ENCODE measurements at places on chromosomes 12 and 14.

- no peak for DNase-seq
Measured at GRCh38 chr12:116071555-116072230, 205.8 kb downstream of the MED13L start.

GRCh38 chr14:74134484-74134883, 49.7 kb downstream of the LIN52 start:
- no peak for DNase-seq

GRCh38 chr14:31619440-31619839, 58.2 kb downstream of the NUBPL start:
- no peak for DNase-seq

- DNase-seq: no peak
Measured at GRCh38 chr12:95709152-95709551, 81.4 kb downstream of the NTN4 start.

DNA sequence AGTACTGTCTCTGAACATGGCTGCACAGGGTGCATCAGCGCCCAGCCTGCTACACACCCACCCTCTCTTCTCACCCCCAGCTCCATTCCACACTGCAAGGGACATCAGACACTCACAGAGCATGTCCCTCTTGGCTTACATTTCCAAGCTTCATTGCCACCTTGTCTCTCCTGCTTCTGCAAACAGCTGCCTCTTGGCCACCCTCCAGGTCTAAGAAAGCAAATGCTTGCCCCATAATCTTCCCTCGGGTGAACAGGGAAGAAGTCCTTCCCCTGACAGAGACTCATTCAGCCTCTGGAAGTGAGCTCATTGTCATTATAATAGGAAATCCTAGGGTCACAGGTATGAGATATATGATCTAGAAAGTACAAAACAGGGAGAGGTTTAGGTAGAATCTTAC, 505.2 kb downstream of the RMST start:
- DNase-seq: no peak

GRCh38 chr14:30389134-30389876, 169.7 kb upstream of the G2E3 start:
- no peak for DNase-seq

DNA sequence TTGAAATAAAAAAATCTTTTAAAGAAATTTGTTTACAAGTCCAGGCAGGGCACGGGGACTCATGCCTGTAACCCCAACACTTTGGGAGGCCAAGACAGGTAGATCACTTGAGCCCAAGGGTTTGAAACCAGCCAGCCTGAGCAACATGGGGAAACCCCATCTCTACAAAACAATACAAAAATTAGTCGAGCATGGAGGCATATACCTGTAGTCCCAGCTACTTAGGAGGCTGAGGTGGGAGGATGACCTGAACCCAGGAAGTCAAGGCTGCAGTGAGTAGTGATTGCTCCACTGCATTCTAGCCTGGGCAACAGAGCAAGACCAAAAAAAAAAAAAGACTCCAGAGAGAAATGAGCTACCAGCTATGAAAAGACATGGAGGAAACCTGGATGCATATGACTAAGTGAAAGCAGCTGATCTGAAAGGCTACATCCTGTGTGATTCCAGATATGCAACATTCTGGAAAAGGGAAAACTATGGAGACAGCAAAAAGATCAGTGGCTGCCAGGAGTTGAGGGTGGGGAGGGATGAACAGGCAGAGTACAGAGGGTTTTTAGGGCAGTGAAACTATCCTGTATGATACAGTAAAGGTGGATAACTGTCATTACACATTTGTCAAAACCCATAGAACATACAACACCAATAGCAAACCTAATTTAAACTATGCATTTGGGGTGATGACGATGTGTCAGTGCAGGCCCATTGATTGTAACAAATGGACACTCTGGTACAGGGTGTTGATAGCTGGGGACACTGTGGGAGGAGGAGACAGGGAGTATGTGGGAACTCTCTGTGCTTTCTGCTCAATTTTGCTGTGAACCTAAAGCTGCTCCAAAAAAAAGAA, 59.9 kb downstream of the PRKAB1 start:
- DNase-seq: no peak

DNA sequence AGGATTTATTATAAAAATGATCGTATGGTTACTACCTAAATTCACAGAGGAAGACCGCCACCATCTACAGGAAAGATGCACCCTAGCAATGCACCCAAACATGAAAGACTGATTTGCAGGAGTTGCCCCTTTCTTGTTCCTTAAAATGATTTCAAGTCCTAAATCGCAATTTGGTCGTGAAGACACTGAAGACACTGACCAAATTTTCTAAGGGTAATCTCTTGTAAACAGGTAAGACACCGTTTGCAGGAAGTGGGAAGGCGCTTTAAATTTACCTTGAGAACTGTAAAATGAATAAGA, 1.0 kb downstream of the SOS2 start:
- DNase-seq: no peak

DNA sequence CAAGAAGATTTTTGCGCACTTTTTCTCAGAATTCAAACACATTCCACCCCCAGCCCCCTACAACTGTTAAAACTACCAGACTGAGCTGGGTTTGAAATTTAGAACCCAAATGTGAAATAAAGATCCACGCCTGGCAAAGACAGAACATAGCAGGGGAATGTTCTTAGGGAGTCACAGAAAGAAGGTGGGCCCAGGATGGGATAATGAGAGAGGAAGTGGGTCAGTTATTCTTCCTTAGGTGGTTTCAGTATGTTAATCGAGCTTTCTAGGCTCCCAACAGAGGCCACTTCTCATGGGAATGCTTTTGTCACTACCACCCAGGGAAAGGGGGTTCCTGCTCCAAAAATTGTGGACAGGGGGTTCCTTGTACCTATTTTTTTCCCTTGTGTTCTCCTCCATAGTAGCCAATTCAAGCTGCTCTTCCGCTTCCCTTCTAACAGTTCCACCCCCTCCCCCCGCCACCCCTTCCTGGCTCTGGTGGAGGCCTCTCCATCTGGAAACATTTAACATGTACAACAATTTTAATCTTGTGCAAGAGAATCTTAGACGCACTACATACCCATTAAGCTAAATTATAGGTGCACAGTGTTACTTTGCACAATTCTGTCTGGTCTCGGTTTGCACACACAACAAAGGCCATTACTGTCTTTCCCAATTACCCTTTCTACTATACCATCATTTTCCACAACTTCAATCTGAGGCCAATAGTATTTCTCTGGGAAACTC, 218.1 kb downstream of the MON2 start:
- DNase-seq: no peak

GRCh38 chr12:5047094-5047493, 3.4 kb downstream of the KCNA5 start:
- no peak for DNase-seq

GRCh38 chr12:106645074-106645421, 62.2 kb downstream of the RFX4 start:
- no peak for DNase-seq

DNA sequence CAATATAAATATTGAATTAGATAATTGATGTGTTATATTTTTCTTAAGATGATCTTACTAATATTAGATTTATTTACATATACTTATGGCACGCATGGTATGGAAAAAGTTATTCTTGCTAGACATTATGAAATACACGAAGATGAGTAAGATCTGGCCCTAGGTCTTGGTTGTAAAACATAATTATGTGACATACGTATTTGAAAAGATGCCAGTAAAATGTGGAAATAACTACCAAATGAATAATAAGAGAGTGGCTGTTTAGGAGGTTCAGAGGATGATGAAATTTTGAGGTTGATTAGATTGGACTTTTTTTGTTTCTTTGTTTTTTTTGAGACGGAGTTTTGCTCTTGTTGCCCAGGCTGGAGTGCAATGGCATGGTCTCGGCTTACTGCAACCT, 41.3 kb downstream of the FANCM start:
- no peak for DNase-seq

DNA sequence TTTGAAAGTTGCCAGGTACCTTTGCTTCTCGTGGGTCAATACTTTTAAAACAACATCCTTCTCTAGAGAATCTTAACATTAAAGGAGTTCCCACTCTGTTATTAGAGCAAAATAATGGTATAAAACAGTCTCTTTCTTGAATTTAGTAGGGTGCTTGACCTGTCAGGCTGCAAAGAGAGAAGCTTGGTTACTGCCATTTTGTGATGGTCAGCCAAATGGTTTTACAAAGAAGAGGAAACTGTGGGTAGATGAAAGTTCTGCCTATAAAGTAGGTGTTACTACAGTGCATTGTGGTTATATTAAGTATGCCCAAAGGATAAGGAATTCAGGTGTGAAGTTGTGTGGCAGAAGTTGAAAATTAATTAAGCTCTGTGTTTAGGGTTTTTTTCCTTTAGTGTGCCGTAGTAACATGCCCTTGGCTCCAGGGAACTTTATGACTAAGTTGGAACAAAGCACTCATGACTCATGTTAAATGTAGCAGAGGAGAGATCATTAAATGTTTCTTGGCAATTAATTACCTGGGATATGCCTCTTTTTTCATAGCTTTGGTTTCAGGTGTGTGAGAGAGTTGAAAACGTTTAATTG, 354.0 kb upstream of the KITLG start:
- no peak for DNase-seq

GRCh38 chr14:92993302-92993701, 70.4 kb downstream of the CHGA start:
- DNase-seq: no peak

DNA sequence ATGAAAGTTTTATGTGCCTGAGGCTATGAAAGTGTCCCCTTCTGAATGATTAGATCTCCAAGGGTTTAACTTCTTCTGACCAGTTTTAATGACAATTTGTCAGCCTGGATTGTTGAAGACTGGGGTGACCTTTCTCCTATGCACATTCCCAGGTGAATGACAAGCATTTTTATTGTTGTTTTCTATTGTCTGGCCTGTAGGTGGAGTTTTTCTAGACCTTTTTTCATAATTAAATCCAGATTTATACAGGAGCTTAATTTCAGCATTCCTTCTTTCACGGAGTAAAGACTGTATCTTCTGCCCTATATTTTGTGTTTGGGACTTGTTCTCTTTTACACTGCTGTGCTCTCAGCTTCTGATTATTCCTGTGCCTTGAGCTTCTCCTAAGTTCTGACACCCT, 125.0 kb upstream of the FAR2 start:
- no peak for DNase-seq

GRCh38 chr14:99502989-99503421, 21.8 kb downstream of the CCNK start:
- DNase-seq: no peak

GRCh38 chr12:30828686-30829085, 73.9 kb upstream of the CAPRIN2 start:
- DNase-seq: no peak

Measured in GM12891 (cell line).